ENCODE measurements at places on chromosomes 11 and 22. TPM values are rescaled to one million over a fixed set of nuclear protein-coding genes. Genes with fewer than 3 reads are reported as not detected.
A peak's percentile ranks its signal among the peaks of the same experiment; 100 is the strongest.

SLC22A8 gene
- total RNA-seq = not detected

DNA sequence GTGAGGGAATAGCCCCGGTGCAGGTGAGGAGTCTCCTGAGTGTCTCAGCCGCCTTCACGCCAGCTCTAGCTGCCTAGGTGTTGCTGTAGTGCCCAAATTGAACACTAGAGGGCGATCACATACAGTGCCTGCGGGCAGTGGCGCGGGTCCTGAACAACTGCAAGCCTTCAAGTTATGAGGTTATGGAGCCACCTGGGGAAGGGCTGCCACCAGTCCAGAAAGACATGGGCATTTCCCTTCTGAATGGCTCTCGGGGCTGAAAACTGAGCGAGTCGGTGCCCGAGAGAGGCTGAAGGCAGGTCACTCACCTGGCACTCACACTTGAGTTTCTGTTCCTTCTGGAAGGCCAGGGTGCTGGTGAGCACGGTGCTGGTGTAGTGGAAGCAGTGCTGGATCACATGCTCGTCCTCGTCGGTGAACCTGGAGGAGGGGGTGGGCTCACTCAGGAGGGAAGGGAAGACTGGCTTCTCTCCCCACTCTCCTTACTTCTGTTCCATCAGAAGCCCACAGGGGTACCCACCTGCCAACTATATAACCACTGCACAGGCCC lies 88.4 kb downstream of the PDE2A start:
- DNase-seq = peak; percentile 75

- DNase-seq = no peak
Observed at GRCh38 chr11:99865951-99866350, 821.1 kb upstream of the ARHGAP42 start.

GRCh38 chr22:46589871-46590271 lies 30.3 kb upstream of the GRAMD4 start:
- DNase-seq = no peak

DNA sequence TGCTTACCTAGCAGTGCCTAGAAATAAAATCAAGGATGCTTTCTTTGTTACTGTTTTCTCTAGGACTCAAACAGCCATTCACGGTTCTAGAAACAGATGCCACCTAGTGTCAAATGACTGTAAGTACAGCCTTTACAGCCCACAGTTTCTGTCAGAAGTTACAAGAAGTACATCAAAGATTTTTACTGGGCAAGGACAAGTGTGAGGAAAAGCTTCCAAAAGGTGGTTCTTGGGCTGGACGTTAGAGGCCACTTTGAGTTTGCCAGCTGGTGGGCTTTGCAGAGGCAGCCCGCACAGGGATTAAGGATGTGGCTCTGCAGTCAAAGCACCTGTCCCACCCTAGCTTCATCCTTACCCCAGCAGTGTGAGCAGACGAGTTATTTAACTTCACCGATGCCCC lies 6.9 kb downstream of the KMT5B start:
- peak; percentile 17 for DNase-seq

WT1 gene
- total RNA-seq = not detected

GRCh38 chr11:93197380-93198214 lies at the start of gene SLC36A4:
Gene SLC36A4, minus strand, starts transcription at chr11:93197991. Its CDS starts 159 bp downstream, at chr11:93197832.
- DNase-seq = peak; percentile 94

All from endothelial cell (in vitro differentiated cells).